ENCODE measurements at places on chromosomes 6 and 20.

GRCh38 chr6:113909224-113909856 is 52.2 kb downstream of the MARCKS start:
- no peak for DNase-seq

GRCh38 chr6:47729457-47729856 is 31.1 kb downstream of the ADGRF4 start:
- DNase-seq, result no peak

GRCh38 chr6:45787384-45787783 is 228.3 kb downstream of the CLIC5 start:
- no peak for DNase-seq

DNA sequence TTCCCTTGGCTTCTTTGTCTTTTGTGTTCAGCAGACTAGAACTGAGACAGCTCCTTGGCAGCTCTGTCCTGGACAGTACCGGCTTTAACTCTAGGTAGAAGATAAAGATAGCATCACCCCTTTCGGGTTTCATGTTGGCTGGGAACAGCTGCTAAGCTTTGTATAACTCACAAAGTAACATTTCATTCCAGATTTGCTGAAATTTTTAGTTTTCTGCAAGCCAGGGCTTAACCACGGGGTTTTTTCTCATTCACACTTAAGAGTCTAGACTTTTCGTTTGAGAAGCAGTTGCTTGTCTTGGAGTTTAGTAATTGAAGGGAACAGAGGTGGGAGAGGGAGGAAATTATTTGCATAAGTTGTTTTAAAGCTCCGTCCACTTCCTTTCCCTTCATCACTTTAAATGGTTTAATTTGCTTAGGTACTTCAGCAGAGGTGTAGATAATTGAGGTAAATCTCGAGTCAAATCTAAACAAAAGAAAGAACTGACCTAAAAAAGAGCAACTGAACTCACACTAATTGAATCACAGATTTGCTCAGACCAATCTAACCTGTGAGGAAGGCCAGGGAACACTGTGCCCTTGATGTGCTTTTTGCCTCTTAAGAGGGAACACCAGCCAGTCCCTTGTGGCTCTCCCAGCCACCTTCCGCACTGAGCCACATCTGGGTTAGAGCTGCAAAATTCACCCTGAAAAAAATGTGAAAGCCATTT is 48.3 kb downstream of the RREB1 start:
- DNase-seq, result no peak

DNA sequence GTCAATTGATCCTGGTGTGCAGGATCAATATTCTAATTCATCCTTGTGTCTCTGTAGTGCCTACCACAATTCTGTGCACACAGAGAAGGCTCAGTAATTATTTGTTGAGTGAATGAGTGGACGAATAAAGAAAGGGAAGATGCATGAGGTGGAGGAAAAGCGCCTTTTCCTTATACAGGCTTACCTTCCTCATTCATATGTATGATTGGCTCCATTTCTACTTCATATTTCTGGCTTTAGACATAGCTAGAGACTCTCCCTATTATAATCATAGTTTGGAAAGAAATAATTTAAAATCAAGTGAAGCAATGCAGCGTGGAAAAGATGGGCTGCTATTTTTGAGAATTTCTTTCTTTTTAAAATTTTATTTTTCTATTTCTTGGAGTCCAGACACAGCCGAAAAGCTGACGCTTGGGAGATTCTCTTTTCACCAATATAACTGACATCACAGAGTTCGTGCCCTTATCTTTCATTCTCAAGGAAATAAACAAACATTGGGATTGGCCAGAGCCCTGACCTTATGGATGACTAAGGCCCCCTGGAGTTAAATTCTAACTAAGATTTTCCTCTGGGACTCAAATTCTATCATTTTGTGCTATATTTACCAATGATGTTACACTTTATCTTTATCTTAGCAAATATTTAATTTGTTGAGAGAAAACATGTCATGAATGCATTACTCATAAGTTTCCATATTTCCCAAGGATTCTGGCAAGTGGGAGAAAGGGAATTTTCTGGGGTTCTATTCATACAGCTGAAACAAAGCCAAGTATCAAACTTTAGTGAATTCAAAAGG is 48.1 kb downstream of the PRL start:
- DNase-seq, result peak; percentile 23
